ENCODE measurements at places on chromosomes 7 and 10.

- no peak for DNase-seq
These were observed 6.0 kb upstream of the NANOS1 start for GRCh38 chr10:119023553-119023868.

- DNase-seq: no peak
These were observed 435.4 kb upstream of the CNTNAP2 start for GRCh38 chr7:145681159-145681558.

- DNase-seq: no peak
These were observed 57.6 kb upstream of the CACUL1 start for GRCh38 chr10:118812393-118812740.

GRCh38 chr7:77434570-77435275 lies 18.6 kb upstream of the GSAP start:
- no peak for DNase-seq

DNA sequence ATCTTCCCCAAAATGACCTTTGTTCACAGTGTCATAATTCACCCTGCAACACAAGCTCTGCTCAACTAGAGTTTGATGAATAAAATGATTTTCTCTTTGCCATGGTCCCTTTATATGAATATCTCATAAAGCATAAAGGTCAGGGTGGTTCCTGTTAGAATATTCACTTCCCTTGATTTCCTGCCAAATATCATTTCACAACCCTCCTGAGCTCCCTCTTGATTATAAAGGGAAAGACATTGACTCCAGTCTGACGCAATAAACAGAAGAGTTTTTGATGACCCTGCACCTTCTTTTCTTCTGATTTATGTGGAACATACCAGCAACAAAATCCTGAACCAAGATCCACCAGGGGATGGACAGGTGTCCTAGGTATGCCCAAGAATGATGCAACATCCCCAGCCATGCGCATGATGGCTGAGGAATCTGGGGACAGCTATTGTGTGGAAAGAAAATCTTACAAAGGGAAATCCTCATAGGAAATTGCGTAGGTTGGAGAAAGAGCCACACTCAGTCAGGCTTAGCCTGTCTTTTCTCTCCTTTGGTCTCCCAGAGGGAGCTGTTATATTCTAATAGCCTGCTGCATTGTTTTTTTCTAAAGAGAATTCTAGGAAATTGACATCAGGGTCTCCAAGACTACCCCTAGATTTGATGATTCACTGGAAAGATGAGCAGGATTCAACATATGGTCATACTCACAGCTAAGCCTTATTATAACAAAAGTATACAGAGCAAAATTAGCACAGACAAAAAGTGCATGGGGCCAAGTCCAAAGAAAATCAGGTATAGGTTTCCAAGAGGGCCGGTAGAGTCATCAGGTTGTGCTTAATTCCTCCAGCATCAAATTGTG lies 18.8 kb downstream of the IFIT3 start:
- DNase-seq: peak; percentile 27

- DNase-seq: peak; percentile 58
These were observed 70.4 kb upstream of the ITPRID1 start for GRCh38 chr7:31443457-31443856.

GRCh38 chr10:96651998-96652431 lies 65.2 kb upstream of the TM9SF3 start:
- DNase-seq: peak; percentile 93

- peak; percentile 79 for DNase-seq
These were observed 282.5 kb downstream of the GALNT17 start for GRCh38 chr7:71414490-71414889.

DNA sequence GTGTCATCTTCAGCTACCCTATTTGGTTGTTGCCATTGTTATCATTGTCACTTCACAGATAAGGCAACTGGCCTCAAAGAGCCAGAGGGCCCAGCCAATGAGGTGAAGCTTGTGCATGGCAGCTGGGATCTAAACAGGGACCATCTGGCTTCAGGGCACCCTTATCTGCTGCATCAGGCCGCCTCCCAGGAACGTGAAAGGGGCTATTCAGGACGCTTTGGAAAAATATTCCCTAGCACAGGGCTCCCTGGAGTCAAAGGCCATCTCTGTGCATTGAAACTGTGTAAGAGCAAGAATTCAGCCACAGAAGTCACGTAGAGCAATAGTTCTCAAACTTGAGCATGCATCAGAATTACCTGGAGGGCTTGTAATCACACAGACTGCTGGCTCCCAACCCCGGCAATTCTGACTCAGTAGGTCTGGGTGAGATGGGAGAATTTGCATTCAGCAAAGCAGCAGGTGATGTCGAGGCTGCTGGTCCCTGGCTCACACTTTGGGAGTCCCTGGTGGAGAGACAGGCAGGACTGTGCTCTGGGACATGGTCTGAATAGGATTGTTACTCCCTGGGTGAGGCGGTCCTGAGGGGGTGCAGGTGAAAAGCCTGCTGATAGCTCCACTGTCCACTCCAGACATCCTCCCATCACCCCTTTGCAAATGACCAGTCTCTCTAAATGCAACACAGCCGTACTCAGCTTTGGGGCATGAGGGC lies 21.5 kb upstream of the PLEKHA1 start:
- no peak for DNase-seq

- peak; percentile 25 for DNase-seq
These were observed 24.6 kb downstream of the TBXAS1 start for GRCh38 chr7:139853506-139854123.

GRCh38 chr7:128876978-128877755 lies 14.5 kb downstream of the ATP6V1F start:
- no peak for DNase-seq

Data from KBM-7 (cell line).